ENCODE measurements at places on chromosomes 7 and 10.
A peak's percentile ranks its signal among the peaks of the same experiment; 100 is the strongest.

- DNase-seq: no peak
These were observed 123.8 kb downstream of the KCNMA1 start for GRCh38 chr10:77513781-77514331.

GRCh38 chr7:57205000-57205399 lies 72.8 kb upstream of the ZNF479 start:
- DNase-seq: no peak

GRCh38 chr10:101062232-101063049 lies 652 bp downstream of the KAZALD1 start:
- peak; percentile 83 for DNase-seq

DNA sequence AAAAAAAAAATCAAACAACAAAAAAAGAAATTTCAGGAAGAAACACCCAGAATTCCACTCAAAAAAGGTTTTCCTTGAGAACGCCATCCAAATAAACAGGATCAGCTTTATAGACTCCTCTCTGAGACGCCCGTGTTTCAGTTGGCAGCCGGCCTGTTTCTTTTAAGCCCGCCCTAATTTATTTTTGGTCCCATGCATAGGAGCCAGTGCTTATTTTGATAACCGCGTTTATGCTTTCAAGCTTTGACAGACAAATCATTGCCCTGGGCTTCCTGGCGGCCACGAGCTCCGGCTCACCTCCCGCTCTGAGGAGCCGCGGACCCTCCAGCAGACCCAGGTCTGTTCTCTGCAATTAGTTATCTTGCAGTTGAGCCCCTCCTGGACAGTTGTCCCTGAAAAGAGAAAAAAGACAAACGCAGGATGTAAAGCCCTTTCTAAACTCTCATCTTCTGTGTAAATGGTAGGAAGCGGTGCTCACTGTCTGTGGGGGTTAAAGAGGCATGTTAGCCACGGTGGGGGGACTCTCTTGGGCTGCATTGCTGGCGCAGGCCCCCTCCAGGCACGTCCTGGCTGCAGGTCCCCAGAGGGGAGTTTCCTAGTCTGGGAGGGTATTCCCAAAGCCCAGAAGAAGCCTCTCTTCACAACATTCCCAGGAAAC lies 22.2 kb upstream of the UNCX start:
- DNase-seq: no peak

DNA sequence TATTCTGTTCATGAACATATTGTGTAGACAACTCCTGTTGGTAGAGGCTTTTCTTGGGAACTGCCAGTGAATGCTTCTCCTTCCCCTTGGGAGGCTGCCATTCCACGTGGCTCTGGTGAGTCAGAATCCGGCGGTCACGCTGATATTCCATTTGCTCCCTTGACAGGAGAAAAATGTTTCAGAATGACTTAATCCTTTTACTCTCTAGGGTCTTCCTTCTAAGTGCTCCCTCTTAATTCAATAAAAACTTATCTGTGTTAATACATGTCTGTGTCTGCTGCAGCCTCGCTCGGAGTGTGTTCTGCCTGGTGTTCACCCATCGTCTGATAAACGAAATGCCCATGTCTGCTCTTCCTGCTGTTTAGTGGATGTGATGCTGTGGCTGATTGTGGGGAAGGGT lies 278.6 kb downstream of the ARHGAP12 start:
- DNase-seq: no peak

DNA sequence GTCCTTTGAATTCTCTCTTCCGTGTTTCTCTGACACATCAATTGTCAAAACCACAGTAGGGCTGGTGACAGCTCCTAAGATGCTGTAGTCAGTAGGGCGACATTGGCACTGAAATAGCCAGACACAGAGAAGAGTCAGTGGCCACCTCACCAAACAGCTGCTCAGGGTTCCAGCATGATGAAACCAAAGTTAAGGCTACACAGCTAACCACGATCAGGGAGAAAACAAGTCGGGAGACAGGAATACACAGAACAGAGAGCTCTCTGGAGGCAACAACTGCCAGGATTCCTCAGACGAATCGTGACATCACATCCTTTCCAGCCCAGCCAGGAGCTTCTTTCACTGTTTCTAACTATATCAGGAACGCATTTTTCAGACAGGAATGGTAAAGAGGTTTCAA lies 922.2 kb downstream of the SORCS1 start:
- DNase-seq: no peak

- no peak for DNase-seq
These were observed 170.9 kb upstream of the CDK1 start for GRCh38 chr10:60607372-60607771.

DNA sequence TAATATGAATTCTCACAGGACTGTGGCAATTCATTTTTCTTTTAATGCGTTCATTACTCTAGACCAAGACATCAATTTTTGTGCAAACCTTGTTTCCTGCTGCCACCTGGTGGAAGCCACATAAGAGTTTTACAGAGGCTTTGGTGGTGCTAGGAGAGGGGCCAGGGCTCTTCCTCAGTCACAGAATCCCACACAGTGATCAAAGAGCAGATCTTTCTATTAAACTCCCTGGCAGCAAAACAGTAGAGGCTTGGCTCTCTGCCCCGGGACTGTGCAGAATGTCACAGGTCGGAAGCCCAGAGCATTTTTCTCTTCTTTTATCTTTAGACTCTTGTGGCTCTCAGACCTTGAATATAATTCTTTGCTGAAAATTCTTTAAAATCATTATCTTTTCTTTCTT lies 506.4 kb upstream of the C7orf33 start:
- DNase-seq: no peak

GRCh38 chr10:116892907-116893685 lies 43.8 kb downstream of the ENO4 start:
- no peak for DNase-seq

DNA sequence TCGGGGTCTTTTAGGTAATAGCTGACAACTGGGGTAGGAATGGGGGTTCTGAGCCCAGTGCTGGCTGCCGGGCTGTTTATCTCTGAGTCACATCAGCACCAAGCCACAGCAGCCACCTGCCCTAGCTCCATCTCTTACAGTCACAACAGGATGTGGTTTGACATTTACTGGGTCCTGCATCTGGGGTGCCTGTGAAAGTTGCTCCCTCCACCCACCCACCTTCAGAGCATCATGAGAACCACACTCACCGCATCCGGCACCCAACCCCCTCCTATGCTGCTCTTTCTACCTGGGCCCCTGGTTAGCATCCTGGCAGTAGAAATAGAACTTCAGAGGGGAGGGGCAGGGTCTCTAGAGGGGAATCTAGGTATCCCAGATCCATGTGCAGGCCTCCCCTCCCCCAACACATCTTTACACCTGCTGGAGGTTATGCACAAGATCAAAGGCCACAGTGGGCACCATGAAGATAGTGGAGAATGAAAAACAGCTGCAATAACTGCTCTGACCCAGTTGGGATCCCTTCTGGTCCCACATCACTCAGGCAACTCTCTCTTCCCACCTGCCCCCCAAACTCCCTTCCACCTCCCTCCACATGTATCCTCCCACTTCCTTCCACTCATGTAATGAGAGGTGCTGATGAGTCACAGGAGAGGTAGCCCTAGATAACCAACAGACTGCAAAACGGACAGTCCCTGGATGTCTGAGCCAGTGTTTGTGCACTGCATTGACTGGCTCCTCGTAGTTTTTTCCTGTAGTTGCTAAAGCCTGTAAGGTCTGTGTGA lies 38.2 kb downstream of the PRSS2 start:
- peak; percentile 88 for DNase-seq

- no peak for DNase-seq
These were observed 66.2 kb upstream of the MXI1 start for GRCh38 chr10:110141185-110141584.

GRCh38 chr10:112126901-112127300 lies 56.7 kb downstream of the GPAM start:
- DNase-seq: no peak

DNA sequence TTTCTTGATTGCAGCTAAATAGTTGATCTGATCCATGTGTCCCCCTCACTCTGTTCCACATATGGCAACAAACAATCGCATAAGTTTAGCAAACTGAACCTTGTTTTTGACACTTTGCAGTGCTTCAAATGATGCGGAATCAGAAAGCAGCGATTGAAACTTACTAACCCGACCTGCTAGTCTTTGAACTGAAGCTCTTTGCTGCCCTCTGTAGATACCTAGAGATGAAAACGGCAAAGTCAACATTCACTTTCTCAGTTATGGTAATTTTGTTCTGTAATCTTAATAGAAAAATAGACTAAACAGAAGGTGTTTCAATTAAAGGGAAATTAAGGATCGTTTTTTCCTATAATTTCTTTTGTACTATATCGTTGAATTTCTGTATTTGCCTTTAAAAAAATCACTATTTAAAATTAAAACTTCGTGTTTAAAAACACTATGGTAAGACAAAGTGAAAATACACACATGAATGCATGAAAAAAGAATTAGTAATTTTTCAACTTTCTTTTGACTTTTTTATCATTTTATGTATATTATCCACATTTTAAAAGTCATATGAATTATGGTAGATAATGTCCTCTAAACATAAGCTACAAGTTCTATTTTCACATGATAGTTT lies 276.5 kb downstream of the MAGI2 start:
- no peak for DNase-seq

DNA sequence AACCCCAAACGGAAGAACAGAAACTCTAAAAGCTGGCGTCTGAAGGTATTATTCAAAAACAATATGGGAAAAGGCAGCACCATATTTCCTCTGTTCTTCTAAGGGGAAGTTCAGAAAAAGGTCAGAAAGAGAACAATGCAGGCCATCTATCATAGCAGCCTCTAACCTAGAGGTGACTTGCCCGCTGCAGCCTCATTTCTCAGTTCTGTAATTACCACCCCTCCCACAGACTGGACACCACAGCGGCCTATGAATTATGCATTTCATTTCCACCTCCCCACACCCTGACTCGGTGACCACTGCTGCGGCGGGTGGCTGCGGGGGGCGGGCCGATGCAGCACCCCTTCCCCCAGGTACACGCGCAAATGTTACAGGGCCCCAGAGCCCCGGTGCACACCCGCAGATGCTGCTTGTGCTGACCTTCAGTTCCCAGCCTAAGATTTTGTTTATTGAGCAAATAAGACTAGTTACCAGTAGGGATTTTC lies 125.5 kb downstream of the CLEC2L start:
- peak; percentile 83 for DNase-seq

DNA sequence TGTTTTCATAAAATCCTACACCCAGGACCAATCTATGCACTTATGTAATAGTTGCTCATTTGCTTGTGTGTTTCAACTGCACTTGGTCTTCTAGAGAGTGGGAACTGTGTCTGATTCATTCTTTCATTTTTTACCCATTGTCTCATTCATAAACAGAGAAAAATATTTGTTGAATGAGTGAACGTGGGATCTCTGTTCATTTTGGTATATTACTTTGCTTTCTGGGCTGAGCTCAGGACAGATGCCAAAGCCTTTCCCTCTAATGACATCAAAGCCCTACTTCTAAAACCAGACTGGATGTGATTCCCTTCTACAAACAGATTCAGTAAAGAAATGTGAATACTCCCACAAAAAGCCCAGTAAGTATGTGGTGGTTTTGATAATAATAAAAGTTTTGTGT lies 145.2 kb downstream of the ST7 start:
- DNase-seq: no peak

- no peak for DNase-seq
These were observed 45.1 kb upstream of the WDR11 start for GRCh38 chr10:120806081-120806480.

DNA sequence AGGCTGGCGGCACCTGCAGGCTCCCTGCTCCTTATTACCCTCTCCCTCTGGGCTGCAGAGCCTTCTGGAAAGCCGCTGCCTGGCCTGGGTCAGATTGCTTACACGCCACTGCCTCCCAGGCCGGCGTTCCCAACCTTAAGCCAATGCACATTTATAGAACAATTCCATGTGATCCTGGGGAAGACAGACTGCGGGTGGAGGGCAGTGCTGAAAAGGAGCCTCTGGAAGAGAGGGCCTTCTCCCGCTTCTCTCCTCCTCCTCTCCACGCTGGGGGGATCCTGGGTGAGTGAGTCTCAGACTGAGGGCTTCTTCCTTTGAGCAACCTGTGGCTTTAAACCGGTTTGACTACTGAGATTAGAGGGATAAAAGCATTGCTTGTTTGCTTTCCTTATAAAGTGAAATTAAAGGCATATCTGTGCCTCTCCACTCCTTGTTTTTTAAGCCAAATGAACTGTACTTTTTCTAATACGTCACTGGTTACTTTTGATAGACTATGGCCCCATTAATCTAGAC lies 5.5 kb downstream of the TACC2 start:
- no peak for DNase-seq

All from GM06990 (cell line).